Gastroesophageal sphincter (tissue), 4 donors: ENCODE measurements at places on chromosomes 11 and 22.

DNA sequence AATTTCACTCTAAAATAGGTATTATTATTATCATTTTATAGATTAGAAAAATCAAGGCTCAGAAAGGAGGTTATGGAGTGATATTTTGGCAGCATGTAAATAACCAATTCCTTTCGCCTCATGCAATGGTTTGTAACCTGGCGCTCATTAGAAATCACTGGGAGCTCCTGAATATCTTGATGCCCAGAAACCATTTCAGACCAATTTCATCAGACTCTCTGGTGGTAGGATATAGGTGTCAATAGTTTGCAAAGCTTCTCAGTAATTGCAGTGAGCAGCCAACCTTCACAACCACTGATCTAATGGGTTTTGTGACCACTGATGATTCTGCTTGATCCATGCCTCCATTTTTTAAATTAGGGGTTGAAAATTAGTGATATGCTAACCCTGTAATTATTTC lies 57.8 kb upstream of the ZC3H12C start:
- no peak for ATAC-seq

- no peak for ATAC-seq
These were observed 43.3 kb downstream of the SMIM38 start for GRCh38 chr11:69198891-69199582.

GRCh38 chr11:78801161-78801884 lies 226.7 kb upstream of the NARS2 start:
- peak; percentile 85 for ATAC-seq

DNA sequence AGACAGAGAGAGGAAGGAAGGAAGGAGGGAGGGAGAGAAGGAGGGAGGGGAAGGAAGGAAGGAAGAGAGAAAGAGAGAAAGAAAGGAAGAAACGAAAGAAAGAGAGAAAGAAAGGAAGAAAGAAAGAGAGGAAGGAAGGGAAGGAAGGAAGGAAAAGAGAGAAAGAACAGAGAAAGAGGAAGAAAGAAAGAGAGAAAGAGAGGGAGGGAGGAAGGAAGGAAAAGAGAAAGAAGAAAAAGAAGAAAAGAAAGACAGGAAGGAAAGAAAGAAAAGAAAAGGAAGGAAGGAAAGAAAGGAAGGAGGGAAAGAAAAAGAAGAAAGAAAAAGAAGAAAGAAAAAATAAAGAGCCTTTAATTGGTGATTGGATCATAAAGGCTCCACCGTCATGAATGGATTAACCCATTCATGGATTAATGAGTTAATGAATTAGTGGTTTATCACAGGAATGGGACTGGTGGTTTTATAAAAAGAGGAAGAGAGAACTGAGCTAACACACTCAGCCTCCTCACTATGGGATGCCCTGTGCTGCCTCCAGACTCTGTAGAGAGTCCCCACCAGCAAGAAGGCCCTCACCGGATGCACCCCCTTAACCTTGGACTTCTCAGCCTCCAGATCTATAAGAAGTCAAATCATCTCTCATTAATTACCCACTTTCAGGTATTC lies 9.0 kb upstream of the PLAAT2 start:
- no peak for ATAC-seq

GRCh38 chr11:35747668-35748067 lies 85.1 kb downstream of the TRIM44 start:
- no peak for ATAC-seq

DNA sequence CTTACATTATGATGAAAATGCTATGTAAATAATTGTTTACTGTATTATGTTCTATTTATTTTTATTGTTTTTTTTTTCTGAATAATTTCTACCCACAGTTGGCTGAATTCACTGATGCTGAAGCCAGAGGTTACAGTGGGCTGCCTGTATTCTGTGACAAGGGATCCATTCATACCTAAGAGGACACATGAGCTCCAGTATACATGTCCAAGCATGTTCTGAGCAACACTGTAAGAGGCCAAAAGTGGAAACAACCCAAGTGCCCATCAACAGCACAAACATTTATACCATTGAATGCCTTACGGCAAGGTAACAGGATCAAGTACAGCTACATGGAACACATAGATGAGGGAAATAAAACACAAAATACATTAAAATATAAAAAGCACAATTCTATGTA lies 1.4 kb upstream of the SRSF8 start:
- no peak for ATAC-seq

GRCh38 chr11:76335842-76336241 lies 45.1 kb downstream of the THAP12 start:
- no peak for ATAC-seq

GRCh38 chr11:63839508-63840355 lies 822 bp downstream of the MARK2 start:
- no peak for ATAC-seq

DNA sequence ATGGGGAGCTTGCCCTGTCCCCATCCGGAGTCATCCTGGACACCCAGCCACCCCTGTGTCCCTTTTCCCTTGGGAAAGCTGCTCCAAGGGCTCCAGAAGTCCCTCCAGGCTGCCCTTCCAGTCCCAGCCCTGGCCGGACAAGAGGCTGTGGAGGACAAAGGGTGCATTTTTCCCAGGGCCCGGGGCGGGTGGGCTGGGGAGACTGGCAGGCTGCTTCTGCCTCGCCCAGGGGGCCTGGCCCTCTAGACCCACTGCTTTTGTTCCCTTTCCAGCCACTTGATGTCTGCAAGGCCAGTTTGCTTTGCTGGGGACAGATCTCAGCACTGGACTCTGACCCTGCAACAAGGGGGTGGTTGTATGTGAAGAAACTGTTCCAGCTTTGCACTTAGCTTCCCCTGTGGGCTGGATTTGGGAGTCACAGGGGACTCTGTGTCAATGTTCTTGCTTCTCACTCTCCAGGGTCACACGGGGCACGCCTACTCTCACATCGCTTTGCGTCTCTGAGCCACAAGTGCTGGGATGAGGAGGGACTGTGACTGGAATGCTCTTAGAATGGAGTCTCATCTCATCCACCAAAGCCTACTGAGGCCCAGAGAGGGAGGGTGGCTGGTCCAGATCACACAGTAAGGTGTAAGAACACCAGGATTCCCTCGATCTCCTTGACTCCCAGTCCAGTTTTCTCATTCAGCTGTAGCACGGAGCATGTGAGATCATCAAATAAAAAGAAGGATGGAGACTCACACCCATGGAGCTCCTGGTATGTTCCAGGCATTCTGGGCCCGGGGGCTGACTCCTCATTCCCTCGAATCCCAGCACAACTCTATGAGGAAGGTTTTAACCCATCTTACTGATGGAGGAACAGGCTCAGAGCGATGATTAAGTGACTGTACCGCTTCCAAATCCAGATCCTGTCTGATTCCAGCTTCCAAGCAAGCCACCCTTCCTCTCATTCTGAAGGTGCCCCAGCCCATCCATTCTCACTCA lies 59.9 kb downstream of the FBXO7 start:
- ATAC-seq: peak; percentile 25

DNA sequence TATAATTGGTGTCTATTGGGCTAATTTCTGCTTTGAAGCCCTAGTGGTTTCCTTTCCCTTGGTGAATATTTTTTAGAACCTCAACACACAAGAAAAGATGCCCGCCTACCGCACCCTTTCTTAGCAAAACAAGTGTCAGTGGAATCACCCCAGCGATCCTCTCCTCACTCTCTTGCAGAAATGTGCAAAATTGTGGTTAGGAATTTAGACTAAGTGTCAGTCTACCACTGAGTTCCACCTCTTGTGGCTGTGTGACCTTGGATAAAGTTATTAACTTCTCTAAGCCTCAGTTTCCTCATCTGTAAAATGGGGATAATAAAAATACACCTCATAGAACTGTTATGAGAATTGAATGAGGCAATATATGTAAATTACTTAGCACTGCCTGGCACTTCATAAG lies 5.3 kb upstream of the JAML start:
- ATAC-seq: no peak

DNA sequence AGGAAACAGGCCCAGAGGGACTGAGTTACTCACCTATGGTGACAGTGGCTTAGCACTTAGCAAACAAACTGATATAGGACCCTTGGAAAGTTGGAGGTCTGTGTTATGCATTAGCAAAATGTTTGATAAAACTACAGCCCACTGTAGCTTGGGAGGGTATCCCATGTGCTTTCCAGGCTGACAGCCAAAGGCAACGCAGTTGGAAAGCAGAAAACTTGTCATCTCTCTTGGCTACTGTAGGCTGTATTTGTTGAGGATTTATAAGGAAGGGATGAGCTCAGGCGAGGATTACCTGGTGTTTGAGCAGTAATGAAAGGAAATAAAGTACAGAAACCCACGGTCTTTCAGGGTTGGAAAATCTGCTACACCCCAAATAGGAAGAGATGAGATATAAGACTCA lies 23.8 kb downstream of the SDHAF2 start:
- no peak for ATAC-seq
